Right lobe of liver (tissue), 6 donors: ENCODE measurements at places on chromosomes 12 and 14.

DNA sequence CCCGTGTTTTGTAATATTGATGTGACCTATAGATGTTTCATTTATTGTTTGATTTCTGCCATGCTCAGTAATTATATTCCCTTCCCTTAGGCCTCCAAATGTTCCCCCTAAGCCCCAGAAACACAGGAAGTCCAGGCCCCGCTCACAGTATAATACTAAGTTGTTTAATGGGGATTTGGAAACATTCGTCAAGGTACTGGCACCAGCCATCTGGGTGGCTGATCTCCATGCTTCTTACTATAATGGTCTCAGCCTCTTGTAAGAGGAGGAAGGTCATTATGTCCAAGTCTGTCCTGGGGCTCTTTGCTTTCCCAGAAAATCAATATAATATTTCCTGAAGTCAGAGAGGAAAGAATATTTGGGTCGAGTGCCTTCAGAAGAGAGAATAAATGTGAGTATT is 130.9 kb downstream of the KICS2 start:
- no peak for DNase-seq

- peak; percentile 58 for DNase-seq
These were observed 42.3 kb downstream of the BRAP start for GRCh38 chr12:111643427-111643826.

DNA sequence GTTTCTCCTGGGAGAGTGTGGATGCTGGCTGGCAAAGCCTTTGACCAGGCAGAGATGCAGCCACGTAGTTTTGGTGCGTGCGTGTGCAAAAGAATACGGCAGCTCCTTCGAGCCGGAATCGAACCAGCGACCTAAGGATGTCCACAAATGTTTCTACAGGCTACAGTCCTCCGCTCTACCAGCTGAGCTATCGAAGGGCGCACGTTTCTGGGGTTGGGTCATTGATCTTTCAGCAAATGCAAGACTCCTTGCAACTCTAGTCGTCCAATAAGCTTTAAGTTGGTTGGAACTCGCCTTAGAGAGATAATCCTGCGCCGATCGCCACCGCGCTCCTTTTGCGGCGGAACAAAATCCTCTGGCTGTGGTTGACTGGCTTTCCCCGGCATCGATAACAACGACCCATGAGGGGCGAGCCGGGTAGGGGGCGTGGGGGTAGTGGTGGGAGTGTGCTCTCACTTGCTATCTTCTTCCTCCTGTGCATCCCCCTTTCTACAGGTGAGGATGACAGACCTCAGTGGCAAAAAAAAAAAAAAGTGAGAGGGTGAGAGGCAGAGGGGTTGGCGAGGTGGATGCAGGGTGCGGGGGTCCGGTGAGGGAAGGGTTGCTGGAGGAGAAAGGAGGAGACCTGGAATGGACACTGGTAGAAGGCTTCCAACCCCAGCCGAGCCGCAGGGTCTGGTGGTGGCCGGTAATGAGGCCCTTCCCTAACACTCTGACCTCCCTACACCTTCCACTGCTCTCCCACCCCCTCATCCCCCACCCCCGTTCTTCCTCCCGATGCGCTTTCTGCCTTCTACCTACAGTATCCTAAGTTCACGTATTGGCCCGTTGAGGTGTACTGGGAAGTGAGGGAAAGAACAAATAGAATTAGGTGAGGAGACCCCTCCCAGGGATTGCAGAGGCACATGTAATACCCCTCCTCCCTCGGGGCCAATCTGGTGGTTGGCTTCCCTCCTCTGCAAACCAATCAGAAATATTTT is 11.8 kb upstream of the OR6S1 start:
- DNase-seq, result no peak

DNA sequence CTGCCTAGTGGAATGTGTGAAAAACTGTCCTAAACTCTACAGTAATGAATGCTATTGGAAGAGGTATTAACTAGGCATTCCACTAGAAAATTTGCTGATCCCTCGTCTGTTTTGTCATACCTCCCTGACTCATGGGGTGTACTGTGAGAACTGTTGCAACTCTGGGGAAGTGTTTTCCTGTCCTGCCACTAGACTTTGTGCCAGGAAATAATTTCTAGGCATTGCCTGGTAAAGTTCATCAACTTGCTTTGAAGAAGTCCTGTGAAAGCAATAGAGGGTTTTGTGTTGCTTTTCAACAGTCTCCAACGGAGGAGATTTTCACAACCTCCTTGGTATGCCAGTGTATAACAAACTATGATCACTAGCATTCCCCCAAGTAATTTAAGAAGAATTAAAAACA is 139.9 kb downstream of the AKAP6 start:
- no peak for DNase-seq

DNA sequence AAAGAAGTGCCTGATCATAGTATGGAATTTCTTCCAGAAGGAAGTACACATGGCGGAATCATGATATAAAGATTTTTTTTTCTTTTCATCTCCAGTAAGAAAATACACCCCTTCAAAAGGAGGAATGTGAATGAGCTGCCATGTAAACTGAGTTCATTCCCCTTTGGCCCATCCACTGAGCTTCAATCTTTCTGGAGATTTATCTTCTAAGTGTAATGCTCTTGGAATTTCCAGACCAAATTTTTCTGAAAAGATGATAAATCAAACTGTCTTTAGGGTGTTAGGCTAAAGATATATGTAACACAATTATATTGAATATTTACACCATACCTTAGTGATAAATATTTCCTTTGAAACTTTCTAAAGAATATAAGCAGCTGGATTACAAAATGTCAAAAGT is 5.2 kb downstream of the DCN start:
- DNase-seq, result no peak

DNA sequence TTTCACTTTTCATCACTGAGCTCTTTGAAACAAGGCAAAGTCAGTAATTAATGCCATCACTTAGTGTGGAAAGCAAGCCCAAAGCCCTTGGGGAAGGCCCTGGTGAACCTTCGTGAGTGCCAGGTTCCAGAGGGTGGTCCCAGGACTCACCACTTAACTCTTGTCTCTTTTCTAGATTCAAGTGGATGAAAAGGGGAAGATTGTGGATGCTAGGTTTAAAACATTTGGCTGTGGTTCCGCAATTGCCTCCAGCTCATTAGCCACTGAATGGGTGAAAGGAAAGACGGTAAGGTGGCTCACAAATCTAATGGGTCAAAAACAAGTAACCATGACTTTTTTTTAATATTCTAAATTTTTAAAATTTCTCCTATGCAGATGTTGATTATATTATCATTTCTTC is 2.8 kb downstream of the ISCU start:
- no peak for DNase-seq

DNA sequence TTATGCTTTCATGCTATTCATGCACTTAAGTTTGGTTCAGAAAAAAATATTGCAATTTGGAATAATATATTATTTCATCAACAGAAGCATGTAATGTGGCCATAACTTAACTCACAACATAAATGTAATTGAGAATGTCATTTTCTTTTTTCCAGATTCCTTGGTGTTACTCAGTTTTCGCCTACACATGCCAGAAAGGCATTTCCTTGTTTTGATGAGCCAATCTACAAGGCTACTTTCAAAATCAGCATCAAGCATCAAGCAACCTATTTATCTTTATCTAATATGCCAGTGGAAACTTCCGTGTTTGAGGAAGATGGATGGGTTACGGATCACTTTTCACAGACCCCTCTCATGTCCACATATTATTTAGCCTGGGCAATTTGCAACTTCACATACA is 14.4 kb downstream of the TRHDE start:
- no peak for DNase-seq

DNA sequence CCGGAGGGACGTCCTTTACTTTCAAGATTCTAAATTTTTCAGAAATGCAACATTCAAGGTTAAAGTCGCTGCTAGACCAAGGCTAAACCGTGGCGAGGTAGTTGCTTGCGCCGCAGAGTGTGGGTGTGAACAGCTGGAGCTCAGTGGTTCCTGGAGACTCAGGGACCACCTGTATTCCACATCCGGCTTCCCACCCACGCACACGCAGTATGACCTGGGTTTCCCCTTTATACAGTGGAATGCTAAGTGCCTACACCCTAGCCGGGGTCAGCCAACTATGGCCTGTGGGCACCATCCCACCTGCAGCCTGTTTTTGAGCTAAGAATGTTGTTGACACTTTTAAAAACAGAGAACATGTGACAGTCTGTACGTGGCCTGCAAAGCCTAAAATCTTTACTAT is 42.9 kb upstream of the TESC start:
- DNase-seq, result no peak

DNA sequence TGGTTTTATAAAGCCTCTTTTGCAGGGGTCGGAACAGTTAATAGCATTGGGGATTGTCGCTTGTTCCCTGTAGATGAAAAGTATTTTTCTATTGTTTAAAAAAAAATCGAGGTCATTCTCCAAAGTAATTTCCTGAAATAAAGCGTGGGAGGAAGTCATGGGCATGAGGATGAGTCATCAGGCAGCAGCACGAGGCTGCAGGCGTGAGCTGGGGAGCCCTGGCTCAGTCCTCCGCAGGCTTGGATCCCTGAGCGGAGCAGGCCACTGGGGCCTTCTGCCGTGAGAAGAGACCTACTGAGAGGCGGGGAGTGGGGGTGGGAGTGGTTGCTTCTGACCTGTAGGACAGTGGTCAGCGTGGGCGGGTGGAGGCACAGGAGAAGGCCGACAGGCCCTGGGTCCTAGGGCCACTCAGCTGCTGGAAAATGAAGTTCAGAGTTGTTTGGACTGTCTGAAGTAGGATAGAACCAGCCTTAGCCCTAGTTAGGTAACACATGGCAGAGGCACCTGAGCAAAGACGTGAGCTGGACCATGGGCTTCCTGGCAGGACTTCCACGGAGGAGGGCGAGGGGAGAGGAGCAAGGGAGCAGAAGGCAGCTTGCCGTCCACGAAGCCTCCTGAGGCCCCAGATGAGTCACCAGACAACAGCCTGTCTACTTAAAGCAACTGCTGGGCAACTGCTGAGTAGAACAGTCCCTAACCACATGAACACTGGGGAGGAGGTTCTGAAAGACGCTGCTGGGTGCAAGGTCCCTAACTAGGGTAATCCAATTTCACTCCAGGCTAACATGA is 21.1 kb upstream of the LGALS3 start:
- peak; percentile 82 for DNase-seq
